HS-27A (cell line): ENCODE measurements at places on chromosomes 1 and 21.
A peak's percentile ranks its signal among the peaks of the same experiment; 100 is the strongest.

DNA sequence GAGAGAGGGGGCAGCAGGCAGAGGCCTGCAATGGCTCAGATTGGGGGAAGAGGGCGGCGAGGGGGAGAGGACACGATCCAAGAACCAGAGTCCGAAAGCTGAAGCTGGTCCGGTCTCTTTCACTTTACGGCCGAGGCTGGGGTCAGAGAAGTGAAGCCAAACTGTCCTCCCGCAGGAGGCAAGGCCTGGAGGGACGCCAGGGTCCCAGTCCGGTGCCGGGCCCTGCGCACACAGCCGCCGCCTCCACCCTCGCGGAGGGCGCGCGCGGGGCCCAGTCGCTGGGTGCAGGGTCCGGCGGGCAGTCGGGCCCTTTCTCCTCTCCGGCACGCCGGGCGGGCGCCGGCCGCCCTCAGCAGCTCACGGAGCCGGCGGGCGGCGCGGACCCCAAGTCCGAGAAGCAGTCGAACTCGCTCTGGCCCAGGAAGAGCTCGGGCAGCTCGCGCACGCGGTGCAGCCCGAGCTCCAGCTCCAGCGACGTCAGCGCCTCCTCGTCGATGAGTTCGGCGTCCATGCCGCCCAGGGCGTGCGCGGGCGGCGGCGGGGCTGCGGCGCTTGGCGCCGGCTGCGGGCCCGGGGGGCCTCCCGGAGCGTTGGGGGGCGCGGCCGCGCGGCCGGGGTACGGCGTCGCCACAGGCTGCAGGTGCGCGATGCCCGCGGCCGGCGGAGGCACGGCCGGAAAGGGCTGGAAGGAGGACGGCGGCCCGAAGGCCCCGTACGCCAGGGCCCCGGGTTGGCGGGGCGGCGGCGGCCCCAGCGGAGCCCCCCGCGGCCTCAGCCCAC lies 749 bp downstream of the CITED4 start:
- no peak for DNase-seq

- DNase-seq, result no peak
Measured at GRCh38 chr21:42678618-42679295, 25.3 kb downstream of the PDE9A start.

DNA sequence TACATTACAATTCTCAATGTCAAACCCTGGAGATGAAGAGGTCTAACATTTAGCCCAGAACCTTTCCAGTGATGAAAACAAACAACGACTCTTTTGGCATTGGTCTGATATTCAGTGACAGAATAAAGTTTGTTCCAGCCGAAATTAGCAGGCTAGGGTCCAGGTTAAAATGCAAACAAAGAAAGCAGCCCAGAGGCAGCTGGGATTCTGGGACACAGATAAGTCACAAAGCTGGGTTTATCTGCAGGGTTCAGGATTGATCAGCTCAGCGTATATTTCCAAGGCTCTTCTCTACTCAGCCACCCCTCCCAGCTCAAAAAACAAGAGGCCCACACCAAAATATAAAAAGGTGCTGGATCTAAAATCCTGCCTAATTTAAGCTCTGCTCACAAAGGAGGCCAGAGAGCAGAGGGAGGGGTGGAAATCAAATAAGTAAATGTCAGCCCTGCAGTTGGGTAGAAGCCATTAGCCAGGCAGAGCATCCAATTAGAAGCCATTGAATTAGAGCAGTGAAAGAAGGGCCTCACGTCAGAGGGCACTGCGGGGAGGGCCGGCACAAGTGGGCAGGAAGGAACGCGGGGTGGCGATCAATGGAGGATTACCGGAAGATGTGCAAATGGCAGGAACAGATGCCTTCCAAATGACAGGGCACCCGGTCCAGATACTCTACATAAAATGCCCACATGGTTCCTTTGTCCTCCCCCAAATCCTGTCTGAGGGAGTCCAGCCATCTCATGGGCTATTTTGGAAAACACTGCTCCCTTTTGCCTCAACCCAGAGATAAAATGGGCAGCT lies 3.2 kb upstream of the KLHDC8A start:
- no peak for DNase-seq

DNA sequence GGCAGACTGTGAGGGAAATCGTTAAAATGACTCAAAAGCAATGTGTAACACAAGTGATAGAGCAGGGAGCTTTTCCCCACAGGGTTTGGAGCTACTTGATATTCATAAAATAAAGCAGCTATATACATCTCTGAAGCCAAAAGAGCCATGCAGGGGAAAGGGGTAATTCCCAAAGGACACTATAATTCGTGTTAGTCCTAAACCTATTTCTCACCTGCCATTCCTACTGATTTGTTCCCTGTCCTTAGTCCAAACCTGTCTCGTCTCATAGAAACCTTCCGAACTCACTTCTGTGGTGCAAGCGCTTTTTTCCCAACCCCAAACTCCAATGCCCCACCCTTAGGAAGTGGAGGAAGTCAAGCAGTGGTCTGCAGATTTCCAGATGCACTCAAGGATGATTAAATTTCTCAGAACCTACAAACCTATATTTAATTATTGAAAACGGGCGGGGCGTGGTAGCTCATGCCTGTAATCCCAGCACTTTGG lies 946 bp upstream of the HNRNPR start:
- no peak for DNase-seq

GRCh38 chr1:44655609-44656008 lies 18.7 kb downstream of the TMEM53 start:
- no peak for DNase-seq

- DNase-seq, result no peak
Measured at GRCh38 chr1:36411674-36412648, 14.3 kb upstream of the LSM10 start.

DNA sequence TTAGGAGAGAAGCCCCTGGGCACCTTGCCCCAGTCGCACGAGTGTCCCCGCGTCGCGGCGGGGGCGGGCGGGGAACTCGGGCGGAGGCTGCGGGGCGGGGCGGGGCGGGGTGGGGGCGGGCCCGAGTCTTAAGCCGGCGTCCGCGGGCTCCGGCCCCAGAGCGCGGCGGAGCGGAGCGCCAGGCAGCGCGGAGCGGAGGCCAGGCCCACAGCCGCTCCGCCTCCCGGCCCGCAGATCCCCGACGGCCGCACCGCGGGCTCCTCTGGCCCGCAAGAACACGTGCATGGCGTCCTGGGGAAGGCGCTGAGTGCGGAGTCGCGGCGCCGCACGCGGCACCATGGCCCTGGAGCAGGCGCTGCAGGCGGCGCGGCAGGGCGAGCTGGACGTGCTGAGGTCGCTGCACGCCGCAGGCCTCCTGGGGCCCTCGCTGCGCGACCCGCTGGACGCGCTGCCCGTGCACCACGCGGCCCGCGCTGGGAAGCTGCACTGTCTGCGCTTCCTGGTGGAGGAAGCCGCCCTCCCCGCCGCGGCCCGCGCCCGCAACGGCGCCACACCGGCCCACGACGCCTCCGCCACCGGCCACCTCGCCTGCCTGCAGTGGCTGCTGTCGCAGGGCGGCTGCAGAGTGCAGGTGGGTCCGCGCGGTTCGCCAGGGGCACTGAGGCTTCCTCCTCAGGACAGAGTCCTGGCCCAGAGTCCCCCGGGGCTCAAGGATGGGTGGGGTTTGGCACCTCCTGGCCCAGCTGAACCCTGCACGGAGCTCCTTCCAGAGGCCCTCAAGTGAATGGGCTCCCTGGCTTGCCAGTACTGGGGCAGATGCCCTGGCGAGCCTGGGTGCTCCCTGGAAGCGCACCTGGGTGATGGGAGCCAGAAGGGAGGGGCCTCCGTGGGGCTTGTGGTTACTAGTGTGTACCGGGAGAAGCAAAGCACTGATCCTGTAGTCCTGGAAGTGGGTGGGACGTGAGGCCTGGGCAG lies at the start of gene ESPN:
Gene ESPN, plus strand, starts transcription at position 158 of the 975 bp plus-strand sequence. Its CDS starts 180 bp downstream, at position 338.
- no peak for DNase-seq

GRCh38 chr1:38114241-38115026 lies 67.8 kb upstream of the POU3F1 start:
- no peak for DNase-seq

DNA sequence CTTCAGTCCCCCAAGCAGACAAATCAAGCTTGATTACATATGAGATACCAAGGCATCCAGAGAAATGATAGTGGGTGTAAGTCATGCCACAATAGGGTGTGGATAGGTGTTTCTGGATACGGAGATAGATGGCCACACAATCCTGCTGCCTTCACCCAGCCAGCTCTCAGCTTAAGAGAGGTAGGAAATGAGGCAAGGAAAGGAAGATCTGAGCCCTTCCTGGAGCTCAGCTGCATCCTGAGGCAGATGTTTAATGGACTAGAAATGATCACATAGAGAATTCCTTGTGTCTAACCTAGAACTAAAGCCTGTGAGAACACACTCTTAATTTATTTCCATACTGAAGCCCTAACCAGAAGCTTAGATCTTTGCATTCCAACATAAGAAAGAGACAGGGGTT lies 210.3 kb downstream of the ST6GALNAC3 start:
- DNase-seq, result no peak

GRCh38 chr1:183230413-183230812 lies 44.3 kb downstream of the LAMC2 start:
- no peak for DNase-seq

DNA sequence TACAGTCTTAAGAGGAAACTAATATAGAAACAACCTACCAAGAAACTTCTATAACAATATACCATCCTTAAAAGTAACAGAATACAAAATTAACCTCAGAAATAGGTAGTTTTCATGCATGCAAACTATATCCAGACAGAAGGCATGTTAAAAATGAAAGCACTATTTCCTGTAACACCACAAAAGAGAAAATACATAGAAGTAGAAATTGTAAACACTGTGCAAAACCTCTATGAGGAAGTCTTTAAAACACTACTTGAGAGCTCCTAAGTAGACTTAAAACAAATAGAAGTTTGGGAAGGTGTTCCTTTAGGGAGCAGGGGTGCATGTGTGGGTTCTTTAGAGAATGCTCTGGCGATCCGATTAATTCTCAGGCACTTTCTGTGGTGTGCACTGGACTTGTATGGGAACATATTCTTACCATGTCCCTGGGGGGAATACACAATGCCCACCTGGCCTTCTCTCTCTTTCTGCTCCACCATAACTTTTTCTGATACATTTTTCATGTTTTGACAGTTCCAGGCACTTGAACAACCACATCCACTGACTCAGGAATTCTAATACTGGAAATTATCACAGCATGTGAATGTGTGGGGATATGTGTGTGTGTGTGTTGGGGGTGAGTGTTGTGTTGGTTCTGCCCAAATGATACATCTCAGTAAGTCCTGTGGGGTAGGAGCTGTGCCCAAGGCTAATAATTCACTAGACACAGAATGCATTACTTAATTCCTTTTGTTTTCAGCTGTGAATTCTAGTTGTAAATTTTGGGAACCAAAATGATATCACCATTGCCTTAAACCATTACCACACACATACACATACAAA lies 866.3 kb upstream of the B3GALT2 start:
- no peak for DNase-seq

- no peak for DNase-seq
Measured at GRCh38 chr1:45437323-45437722, 53.6 kb downstream of the TESK2 start.

DNA sequence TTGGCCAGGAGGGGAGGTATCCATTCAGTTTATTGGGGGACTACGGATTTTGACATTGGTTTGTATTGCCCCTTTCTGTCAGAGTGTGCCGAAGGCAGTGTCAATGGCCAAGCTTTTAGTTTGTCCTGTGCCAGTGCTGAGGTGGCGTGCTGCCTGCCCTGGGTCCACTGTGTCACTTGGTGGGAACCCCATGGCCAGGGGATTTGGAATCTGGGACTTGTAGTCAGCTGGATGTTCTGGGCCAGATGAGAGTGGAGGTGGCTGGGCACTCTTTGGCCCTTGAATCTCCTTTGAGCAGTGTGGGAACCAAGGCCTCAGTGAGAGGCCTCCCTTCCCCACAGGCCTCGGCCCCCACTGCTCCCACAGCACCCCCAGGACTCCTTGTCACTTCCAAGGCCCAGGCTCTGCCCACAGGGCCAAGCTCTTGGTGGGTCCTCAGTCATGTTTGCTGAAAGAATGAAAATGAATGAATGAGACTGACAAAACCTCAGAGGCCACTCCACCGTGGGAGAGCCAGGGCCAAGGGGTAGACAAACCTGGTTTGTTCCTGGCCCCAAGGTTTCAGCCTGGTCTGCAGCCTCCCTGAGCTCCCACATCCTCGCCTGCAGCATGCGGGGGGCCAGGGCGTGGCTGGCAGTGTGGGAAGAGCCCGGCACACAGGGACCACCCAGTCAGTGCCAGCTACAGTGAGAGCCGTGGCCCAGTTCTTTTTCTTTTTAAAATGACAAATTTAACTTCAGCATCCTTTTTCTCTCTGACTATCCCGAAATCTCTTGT lies 412.2 kb downstream of the MATN1 start:
- DNase-seq, result no peak

DNA sequence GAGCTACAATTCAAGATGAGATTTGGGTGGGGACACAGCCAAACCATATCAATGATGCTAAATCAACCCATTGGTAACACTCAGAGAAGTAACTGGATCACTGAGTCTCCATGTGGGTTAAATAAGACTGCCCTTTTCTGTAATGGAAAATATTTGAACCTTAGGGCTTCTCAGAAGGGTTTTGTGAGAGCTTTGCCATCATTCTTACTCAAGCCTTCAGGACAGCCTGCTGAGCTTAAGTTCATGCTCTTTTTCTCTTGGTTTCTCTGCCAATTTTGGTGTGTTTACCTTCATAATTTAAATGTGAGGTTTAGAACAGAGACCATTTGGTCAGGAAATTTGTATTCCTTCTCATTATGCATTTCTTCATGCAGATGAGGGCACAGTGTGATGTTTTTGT lies 74.7 kb downstream of the DISC1 start:
- DNase-seq, result no peak

GRCh38 chr1:113396585-113396984 lies 6.3 kb downstream of the MAGI3 start:
- peak; percentile 65 for DNase-seq

- DNase-seq, result no peak
Measured at GRCh38 chr1:202143768-202144401, 652 bp downstream of the ARL8A start.

GRCh38 chr1:165144757-165145397 lies 211.6 kb downstream of the LMX1A start:
- no peak for DNase-seq

GRCh38 chr1:36836196-36836883 lies 198.0 kb downstream of the GRIK3 start:
- no peak for DNase-seq

DNA sequence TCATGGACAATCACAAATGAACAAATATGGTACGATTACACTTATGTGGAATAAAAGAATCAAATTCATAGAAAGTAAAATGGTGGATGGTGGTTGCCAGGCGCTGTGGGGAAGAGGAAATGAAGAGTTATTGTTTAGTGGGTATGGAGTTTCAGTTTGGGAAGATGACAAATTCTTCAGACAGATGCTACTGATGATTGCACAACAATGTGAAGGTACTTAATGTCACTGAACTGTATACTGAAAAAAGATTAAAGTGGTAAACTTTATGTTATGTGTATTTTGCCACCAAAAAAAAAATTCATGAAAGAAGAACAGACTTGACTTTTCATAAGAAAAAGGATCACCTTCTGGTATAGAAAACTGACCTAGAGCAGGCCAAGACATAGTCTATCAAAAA lies 745.6 kb upstream of the CXADR start:
- no peak for DNase-seq

GRCh38 chr21:16773206-16773605 lies 739.6 kb upstream of the CXADR start:
- peak; percentile 47 for DNase-seq

DNA sequence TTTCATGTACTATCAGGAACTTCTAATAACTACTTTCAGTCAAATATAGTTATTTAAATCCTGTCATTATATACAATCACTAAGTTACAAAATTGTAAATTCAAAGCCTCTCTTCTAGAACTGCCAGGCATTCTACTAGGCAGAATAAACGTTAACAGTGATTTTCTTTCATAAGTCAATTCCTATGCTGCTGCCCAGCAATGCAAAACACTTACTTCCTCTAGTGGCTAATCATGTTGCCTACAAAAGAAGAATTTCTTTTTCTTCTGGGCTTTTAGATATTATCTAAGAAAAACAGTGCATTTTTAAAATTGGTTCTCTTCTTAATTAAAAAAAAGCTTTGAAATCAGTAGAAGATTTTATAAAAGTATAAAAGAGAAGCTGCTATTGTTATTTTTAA lies 509.8 kb upstream of the ADAMTS5 start:
- DNase-seq, result no peak
